NCI-H69 (cell line): ENCODE measurements at places on chromosomes 1 and 21.

GRCh38 chr1:3315399-3316339, 138.8 kb upstream of the ARHGEF16 start:
- no peak for DNase-seq

DNA sequence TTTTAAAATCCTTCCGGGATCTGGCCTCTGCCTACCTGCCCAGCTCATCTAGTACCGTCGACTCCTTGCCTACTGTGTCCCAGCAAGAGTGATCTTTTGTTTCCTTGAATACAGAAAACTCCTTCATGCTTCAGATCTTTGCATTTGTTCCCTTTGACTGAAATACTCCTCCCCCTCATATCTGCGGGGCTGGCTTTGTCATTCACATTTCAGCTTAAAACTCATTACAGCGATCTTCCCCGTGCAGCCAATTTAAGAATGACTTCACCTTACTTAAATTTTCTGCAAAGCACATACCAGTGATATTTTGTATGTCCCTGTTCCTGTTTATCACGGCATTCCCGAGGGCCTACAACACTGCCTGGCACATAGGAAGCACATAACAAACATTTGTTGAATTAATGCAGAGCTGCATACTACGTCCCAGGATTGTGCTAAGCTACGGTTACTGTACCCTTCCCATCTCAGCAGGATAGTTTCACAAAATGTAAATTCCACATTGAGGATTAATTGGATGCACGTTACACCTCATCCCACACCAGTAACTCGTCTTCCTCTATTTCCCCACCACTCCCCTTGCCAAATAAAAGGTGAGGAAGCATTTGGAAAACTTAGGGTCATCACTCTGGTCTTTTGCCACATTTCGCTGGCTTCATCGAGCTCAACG, 837 bp upstream of the DESI2 start:
- DNase-seq, result peak; percentile 45

- no peak for DNase-seq
Observed at GRCh38 chr1:201903135-201903534, 14.4 kb downstream of the SHISA4 start.

- DNase-seq, result peak; percentile 72
Observed at GRCh38 chr1:64601207-64601606, 131.3 kb downstream of the CACHD1 start.

DNA sequence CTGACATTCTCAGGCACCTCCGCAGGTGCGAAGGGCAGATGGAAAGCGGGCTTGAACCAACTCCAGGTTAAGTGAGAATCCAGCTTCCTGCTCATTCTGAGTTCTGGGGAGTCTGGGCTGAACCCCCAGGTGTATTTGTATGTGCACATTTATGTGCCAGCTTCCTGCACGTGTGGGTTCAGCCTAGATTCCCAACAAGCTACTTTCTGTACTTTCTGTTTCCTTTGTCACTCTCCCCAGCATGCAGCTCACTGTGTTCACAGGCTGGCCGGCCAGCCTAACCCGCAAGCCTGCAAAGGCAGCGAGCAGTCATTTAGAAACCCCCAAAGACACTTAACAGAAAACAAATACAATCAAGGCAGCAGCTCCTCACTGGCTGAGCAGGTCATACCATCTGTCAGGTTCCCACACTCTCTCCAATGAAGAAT, 1.3 kb upstream of the IL19 start:
- DNase-seq, result no peak
